ENCODE measurements at places on chromosomes 7 and 10.

GRCh38 chr7:3451701-3452100, 150.6 kb downstream of the SDK1 start:
- no peak for DNase-seq

DNA sequence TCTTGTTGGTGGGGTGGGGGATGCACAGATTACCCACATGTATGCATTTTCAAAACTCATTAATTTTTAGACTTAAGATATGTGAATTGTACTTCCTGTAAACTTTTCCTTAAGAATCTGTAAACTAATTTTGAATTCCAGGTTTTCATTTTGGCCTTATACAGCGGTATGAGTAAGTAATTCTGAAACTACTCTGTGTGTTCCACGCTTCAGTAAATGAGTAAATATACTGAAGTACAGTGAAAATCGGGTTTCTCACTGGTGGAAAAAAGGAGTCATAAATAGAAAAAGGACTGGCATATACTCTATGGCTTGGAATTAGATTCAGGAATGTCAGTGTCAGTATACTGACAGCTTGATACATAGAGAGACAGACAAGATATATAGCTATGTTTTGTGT, 72.8 kb downstream of the CTTNBP2 start:
- DNase-seq, result no peak

- no peak for DNase-seq
Observed at GRCh38 chr7:71793251-71793650, 618.9 kb downstream of the CALN1 start.

DNA sequence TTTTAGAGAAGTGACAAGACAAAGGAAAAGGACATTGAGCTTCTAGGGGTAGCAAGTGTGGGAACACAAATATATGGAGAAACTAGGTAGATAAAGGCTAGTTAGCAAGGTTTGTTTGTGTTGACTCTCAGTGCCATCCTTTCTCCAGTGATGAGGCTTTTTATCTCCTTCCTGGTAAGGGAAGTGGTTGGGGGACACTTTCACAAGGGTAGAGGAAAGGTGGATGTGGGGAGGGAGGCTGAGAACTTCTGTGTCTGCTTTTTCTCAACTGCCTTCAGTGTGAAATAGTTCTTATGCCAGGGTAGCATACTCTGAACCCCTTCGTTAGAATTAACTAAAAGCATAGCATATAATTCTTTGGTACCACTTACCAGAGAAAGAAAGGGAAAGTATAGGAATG, 93.0 kb upstream of the STRIP2 start:
- no peak for DNase-seq

DNA sequence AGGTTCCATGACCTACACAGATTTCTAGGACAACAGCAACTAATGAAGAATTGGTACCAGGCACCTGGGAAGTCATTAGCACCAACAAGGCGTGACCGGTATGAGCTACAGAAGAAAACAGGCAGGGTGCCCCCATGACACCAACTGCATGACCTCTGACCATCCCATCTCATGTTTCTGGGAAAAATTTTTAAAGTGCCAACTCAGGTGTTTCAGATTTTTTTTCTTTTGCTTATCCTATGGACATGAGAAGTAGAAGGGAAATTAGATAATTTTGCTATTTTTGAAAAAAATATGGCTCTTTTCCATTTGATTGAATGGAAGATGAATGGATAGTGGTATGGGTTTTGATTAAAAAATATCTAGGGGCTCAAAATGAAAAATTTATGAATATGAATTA, 154.8 kb downstream of the NRCAM start:
- DNase-seq, result no peak

GRCh38 chr7:55178863-55179773, 160.3 kb downstream of the EGFR start:
- DNase-seq, result no peak

DNA sequence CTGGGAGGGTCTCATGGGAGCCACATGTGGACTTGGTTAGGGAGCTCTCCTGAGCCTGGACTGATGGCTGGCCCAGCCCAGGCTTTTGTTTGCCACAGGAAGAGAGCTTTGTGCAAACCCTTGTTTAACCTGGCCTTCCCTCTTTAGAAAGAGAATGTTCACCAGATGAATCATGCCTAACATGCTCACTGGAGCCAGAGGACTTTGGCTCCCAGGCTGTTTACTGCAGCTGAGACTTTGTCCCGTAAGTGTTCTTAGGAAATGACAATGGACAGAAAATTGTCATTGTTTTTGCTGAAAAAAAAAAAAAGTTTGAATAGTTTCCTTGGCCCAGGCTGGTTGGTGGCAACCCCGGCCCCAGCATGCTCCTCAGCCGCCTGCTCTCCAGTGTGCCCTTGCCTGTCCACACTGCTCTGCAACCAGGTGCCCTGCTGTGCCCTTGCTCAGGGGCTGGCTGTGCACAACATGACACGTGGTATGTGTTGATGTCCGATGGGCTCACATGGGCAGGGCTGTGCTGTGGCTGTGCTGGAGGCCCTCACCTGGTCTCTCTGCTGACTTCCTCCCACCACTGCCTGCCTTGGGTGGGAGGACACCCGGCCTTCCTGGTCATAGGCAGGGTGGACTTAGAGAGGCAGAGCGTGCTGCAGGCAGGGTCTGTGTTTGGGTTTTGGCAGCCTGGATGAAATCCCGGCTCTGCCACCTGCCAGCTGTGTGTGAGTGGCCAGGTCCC, 215.3 kb upstream of the ZNF32 start:
- DNase-seq, result no peak

DNA sequence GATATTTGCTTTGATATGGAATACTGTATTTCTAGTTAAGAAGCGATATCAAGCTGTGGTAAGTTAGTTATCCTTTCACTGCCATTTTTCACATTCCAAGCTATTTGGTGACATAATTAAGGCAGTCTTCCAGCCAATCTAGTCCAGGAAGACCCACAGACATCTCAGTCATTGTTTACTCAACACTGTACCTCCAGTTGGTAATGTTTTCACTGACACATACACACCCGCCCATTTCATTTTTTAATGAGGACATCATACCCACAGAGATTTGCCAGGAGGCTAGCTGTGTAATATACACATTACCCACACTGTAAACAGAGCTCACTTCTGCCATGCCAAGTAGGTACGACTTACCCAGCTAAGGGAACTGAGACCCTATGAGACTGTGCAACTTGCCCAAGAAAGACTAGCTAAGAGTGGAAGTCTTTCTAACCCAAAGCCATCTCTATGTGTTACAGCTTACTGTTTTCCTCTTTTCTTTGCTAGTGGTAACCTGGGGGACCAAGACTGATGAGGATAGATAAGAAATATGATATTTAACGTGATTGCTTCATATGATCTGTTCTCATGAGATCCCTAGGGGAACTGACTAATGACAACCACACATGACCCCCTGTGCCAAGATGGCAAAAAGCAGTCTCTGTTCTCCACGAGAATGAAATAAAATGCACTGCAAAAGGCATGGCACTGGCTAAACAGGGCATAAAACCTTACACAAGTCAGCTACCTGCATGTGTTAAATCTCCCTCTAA, 179.0 kb downstream of the DGKI start:
- no peak for DNase-seq

DNA sequence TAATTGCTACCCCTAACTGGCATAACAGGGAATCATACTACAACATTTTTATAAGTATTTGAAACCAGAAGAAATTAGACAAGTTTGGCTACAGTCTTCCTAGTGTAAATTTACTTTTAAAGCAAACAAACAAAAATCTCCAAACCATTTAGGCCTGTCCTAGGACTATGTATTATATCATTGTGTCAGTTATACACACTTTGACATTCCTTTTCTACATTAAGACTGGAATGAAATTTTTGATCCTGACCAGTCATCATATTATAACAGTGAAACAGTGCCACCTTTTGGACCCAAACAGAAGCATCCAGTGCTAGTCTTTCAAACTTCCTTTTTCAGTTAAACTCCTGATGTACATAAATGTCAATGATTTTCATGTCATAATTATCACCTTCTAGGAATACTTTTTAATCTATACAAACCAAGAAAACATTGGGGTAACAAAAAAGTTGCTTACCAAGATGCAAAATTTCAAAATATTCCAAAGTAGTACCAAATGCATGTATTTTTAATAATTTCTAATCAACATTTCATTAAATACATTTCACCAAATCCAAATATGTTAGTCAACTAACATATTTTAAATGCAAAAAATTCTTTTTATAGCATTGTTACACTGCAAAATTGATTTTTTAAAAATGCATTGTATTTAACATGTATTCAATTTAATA, 75.7 kb downstream of the IMMP2L start:
- DNase-seq, result peak; percentile 27

GRCh38 chr7:18153183-18153748, 125.6 kb upstream of the PRPS1L1 start:
- no peak for DNase-seq

GRCh38 chr10:3749600-3749999, 35.4 kb downstream of the KLF6 start:
- no peak for DNase-seq

- no peak for DNase-seq
Observed at GRCh38 chr7:20464891-20465290, 134.2 kb downstream of the ITGB8 start.

DNA sequence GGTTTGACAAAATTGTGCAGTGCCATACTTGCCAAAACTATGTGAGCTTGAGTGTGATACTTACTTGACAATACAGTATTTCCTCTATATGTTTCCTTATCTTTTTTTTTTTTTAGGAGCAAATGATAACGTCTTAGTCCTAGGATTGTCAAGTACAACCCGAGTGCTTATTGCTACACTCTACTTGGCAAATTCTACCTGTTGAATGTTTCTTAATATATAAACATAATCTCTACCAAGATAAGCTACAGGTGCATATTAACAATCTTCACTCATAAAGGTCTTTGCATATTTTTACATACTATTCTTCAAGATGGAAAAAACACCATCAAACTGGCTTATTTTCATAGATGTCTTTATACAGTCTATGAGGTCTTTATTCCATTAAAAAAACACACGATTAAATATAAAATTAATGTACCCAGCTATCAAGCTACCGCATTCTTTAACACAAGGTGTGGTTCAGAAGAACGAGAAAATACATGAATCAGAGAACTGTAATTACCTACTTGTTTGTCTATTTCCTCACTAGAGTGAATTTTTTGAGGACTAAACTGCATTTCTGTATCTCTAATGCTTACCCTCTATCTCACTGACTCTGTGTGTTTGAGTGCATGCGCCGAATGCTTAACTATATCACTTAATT, 76.1 kb upstream of the PDSS1 start:
- DNase-seq, result no peak

GRCh38 chr7:127514499-127514898, 70.9 kb downstream of the GCC1 start:
- no peak for DNase-seq

GRCh38 chr10:59337201-59337652, 25.1 kb downstream of the FAM13C start:
- DNase-seq, result no peak

GRCh38 chr7:2715341-2716231, 27.6 kb downstream of the AMZ1 start:
- DNase-seq, result no peak

- DNase-seq, result no peak
Observed at GRCh38 chr7:107870427-107871000, 20.5 kb upstream of the DLD start.

DNA sequence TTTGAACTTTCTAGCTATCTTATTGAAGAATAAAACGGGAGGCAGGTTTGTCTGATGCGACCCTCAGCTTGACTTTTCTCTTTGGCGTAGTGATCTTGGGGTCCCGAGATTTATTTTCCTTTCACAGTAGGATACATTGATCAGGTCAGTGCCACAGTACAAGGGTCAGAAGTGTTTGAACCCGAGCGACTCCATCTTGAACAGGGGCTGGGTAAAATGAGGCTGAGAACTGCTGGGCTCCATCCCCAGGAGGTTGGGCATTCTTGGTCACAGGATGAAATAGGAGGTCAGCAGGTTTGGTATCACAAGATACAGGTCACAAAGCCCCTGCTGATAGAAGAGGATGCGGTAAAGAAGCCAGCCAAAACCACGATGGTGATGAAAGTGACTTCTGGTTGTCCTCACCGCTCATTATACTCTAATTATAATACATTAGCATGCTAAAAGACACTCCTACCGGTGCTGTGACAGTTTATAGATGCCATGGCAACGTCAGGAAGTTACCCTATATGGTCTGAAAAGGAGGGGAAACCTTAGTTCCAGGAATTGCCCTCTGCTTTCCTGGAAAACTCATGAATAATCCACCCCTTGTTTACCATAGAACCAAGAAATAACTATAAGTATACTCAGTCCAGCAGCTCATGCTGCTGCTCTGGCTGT, 3.0 kb upstream of the TECPR1 start:
- no peak for DNase-seq

- no peak for DNase-seq
Observed at GRCh38 chr10:96843823-96844222, 11.7 kb downstream of the LCOR start.

DNA sequence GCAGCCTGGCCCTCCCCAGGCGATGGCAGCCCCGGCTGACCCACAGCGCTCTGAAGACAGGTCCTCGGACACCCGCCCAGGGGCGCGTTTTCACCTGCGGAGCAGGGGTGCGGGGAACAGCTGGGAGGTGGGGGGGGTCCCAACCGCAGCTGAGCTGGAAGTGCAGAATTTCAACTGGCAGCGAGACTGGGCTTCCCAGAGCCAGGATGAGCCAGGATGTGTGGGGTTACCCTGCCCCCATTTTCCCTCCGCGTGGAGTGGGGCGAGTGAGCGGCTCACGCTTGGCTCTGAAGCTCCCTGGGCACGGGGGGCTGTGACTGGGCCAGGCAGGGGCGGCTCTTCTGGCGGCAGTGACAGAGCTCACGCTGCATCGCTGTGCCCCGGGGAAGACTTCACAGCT, 70.2 kb downstream of the DNAJB6 start:
- DNase-seq, result no peak

- DNase-seq, result no peak
Observed at GRCh38 chr7:154794147-154794780, 208.7 kb downstream of the PAXIP1 start.

DNA sequence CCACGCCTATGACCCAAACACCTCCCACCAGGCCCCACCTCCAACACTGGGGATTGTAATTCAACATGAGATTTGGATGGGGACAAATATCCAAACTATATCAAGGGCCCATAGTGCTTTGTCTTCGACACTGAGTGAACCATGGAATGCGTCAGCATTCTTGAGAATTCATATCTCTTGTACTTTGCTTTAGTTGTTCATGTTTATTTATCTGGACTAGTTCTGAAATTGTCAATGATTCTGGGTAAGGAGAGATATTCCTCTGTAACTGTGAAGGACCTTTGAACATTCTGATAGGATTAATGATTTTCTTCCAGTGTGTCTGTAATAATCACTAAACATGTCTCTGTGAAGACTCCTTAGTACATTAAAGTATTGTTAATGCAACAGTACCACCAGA, 374.8 kb downstream of the LRMDA start:
- no peak for DNase-seq

DNA sequence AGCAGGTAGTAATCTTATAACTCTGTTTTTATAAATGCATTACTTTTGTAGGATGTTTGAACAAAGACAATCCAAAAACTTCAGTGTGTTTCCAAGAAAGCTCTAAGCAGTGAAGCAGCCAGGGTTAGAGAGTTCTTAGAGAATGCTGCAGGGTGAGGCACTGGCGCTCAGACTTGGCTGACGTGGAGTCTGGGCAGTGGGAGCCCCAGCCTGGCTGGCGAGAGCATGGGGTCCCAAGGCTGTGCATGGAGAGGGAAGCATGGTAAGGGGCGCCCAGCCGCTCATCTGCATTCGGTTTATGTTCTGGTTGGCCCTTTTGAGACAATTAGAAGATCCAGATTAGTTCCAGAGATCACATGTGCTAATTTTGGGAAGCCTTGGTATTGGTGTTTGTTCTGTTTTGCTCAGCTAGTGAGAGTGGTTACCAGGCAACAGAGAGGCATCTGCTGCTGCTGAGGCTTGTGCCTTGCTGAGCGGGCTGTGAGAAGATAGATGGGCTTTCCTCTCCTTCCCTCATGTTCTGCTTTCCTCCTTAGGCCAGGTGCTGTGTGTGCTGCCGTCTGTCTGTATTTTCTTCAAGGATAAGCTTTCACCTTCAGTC, 10.3 kb downstream of the SUN1 start:
- no peak for DNase-seq

Measured in GF-D8 (cell line).